WTC11 (cell line): ENCODE measurements at places on chromosomes 13 and 19.
A peak's percentile ranks its signal among the peaks of the same experiment; 100 is the strongest.

DNA sequence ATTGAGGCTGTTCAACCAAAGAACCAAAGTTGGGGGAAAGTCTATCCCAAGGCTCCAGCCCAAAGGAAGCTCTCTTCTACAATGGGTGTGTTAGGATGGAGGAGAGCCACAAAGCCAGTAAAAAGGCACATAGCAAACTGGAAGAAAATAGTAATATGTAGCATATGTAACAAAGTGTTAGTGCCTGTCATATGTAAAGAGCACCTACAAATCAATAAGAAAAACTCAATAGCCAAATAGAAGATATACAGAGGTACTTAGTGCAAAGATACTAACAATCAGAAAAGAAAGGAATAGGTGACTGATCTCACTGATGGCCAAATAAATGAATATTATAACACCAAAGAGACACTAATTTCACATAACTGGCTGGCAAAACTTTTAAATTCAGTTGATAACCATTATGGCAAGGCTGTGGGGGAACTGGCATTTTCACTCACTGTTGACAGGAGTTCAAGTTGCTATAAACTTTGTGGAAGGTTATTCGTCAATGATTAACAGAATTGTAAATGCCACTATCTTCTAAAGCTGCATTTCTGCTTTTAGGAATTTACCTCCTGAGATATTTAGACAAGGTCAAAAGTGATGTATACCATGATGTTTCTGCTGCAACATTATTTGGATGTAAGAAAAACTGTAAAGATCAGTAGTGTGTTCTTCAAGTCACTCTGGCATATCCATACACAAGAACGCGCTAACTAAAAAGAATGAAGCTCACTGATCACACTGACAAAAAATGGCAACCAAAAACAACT, 110.8 kb downstream of the GNG7 start:
- DNase-seq, result no peak

- peak; percentile 40 for DNase-seq
These were observed 17.7 kb downstream of the CCDC97 start for GRCh38 chr19:41327576-41328156.

GRCh38 chr13:94479616-94480015, at the start of gene DCT:
Gene DCT, minus strand, starts transcription at chr13:94479682. Its CDS starts 427 bp downstream, at chr13:94479255.
- no peak for DNase-seq

GRCh38 chr19:10686661-10687517, 14.3 kb upstream of the QTRT1 start:
- no peak for DNase-seq

DNA sequence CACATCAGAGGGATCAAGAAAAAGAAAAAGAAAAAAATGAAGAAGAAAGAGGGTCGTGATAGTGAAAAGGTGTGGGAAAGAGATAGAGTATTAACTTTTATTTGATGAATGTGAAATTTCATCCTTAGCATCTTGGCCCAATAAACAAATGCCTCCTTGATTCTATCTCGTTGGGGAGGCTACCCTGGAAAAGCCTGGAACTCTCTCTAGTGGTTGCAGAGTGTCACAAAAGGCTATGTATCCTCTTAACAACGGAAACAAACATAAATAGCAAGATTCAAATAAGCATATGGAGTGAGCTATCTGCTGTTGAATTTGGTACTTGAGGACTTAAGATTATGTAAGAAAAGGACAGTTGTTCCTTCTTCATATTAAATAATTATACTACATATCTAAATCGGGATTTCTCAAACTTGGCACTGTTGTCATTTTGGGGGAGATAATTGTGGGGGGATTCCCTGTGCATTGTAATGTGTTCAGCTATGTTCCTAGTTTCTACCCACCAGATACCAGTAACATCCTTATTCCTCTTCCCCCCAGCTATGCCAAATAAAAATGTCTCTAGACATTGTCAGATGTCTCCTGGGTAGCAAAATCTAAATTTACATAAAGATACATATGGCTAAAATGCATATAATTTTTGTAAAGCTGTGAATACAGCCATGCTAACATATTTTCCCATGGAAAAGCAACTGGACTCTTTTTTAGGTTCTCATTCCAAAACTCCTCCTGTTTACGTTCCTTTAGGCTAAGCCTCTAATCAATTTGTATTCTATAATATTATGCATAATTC, 557.2 kb downstream of the DCT start:
- no peak for DNase-seq

- no peak for DNase-seq
These were observed 222.1 kb upstream of the OBI1 start for GRCh38 chr13:78881054-78881453.

DNA sequence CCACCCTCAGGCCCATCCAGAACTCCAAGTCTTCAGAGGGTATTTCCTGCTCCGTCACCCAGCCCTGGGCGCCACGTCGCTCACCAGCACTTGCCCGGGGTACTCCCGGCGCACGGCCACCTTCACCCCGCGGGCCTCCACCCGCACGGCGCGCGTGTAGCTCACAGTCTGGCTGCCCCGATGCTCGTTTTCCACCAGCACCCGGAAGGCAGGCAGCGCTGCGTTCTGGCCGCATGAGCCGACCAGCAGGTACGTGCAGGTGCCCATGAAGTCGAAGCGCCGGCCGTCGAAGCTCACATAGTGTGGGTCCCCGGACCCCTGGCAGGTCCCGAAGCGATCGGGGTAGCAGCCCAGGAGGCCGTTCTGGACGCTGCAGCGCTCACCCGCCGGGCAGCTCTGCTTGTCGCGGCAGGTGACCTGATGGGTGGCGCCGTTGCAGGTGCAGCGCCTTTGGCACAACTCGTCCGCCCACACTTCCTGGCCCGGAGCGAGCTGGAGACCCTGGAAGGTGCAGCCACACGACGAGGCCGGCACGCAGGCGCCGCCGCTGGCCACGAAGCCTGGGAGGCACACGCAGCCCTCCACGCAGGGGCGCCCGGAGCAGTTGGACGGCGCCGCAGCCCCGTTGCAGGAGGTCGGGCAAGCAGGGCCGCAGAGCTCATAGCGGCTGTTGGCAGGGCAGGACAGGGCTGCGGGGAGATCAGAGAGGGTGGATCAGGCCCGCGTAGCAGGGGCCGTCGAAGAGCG, 19.2 kb downstream of the FCGBP start:
- DNase-seq, result no peak

DNA sequence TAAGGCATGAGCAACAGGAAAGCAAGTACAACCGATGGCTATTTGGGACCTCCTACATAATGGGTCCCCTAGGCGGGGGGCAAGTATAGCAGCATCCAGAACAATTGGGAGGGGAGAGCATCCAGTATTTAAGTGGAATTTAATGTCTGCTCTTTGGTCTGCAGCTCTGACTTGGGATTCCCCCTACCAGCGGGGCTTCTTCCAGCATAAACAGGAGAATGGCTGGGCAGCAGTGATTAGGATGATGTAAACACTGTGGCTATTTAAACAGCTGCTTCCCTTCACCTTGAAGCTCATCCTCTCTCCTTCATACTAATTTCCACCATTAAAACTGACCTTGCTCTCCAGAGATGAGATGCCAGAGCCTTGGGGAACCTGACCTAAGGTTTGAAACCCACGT, 73.9 kb upstream of the OXGR1 start:
- DNase-seq, result no peak

DNA sequence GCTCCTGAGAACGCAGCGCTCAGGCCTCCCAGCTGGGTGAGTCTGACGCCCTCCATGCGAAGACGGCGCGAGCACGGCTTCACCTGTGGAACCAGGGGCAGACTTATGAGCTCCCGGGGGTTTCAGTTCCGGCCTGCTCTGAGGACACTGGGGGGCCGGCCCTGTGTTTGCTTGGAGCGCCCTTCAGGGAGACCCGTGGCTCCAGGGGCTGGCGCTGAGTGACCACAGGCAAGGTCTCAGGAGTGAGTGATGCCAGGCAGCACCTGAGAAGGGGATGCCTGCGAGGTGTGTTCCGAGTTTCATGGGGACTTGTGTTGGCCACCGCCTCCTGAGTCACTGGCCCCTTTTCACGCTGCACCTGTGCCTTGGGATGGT, 4.5 kb downstream of the MCF2L start:
- DNase-seq, result no peak

GRCh38 chr19:49475995-49476880, 2.2 kb downstream of the FLT3LG start:
- DNase-seq, result peak; percentile 96

DNA sequence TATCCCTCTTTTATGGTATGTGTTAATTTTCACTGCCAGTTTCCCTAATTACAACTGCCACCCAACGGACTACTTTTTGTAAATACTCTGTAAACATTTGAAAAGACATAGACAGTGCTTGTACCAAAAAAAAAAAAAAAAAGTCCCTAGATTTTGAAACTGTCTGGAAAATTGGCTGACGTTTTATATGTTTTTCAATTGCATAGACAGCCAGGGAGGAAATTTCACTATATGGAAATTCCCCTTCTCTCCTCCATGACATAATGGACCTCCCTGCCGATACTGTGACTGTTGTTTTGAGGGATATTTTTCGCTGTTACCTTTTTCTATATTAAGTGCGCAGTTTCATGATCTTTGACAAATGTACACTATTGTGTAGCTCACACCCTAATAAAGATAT, 43.4 kb downstream of the C13orf42 start:
- no peak for DNase-seq

GRCh38 chr13:43077046-43077445, 53.7 kb downstream of the DNAJC15 start:
- DNase-seq, result no peak

- DNase-seq, result no peak
These were observed 19.6 kb downstream of the KLF12 start for GRCh38 chr13:74114641-74115040.

GRCh38 chr13:67155898-67156722, 74.0 kb downstream of the PCDH9 start:
- no peak for DNase-seq

DNA sequence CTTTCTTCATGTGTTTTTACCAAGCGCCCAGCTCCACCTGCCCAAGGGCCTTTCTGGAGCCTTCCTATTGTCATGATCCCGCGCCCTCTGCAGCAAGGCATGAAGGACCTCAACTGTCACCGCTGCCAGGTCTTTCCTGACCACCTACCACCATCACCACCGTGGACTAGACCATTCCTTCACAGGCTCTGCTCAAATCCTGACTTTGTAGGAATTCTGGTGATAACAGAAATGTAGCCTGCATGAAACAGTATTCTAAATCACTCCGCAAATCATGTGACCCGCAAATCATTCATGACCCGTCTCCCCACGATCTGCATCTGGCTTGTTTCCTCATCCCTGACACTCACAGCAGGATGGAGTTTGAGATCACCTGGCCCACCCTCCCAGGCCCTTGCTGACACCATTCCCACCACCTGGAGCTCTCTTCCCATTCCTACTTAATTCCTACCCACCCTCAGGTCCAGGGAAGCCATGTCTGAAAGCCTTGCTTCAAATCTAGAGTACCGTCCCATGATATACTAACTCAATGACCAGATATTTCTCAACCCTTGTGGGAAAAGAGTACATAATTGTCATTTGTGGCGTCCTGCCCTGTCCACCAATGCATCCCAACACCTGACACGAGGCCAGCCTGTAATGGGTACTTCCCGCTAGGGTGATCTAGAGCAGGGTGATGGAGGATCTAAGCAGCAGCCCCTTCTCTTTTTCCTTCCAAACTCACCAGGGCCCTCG, 1.3 kb downstream of the UBE2S start:
- no peak for DNase-seq

DNA sequence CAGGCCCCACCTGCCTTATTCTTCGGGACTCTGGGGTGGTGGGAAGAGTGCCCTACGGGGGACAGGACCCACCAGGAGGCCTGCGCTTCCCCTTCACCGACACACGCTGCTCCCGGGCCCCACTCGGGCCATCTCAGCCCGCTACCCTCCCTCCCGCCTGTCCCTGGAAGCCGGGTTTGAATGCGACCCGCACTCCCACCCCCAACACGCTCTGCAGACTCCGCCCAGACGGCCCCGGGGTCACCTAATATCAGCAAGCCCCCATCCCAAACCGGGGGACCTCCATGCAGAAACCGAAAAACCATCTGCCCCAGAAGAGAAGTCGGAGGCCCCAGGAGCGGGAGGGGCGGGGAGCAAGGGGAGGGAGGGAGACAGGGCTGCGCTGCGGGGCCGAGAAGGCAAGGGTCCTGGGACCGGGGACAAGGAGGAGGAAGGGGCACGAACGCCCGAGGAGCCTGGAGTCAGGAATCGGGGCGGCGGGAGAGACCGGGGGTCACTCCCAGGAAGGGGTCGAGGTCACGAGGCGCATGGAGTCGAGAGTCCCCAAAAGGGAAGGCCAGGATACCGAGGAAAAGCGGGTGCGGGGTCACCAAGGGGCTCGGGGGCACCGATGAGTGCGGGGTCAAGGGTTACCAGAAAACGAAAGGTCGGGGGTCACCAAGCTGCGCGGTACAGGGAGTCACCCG, 766 bp downstream of the SBNO2 start:
- DNase-seq, result peak; percentile 42

DNA sequence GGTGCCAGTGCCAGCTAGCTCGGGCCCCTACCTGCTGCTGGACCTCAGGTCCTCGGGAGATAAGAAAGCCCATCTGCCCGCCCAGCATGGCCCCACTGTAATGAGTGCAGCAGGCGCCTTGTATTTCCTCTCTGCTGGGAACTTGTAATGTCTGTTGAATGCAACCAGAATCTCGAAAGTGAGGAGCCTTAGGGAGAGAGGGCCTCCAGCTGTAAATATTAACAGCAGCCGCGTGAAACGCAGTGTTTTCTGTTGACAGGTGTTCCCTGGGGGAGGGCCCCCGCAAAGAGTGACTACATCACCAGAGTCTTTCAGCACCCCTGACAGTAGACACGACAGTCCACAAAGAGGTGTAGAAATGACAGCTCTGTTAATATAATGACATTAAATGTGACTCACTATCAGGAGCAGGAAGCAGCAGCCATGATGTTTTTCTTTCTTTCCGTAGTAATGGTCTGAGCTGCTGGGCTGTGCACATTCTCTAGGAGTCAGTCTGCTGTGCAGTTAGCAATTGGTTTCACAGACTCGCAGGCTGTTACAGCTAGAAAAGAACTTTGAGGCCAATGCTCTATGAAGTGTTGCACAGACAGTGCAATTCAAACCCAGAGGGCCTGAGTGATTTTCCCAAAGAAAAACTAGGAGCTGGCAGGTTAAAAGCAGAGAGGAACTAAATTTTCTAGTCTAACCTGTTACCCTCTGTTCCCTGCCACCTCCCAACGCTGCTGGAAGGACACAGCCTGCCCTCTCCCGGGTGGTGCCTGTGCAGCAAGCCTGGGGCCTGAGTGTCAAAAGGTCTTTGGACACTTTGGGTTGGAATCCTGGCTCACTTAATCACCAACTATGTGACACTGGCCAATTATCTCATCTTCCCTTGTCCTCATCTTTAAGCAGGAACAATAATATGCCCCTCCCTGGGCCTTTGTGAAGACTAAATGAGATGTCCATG, 58.6 kb upstream of the WASF3 start:
- DNase-seq, result no peak

GRCh38 chr13:82506805-82507414, 1375.4 kb downstream of the SLITRK1 start:
- DNase-seq, result no peak

GRCh38 chr13:101838323-101838722, 385.8 kb downstream of the ITGBL1 start:
- DNase-seq, result no peak

DNA sequence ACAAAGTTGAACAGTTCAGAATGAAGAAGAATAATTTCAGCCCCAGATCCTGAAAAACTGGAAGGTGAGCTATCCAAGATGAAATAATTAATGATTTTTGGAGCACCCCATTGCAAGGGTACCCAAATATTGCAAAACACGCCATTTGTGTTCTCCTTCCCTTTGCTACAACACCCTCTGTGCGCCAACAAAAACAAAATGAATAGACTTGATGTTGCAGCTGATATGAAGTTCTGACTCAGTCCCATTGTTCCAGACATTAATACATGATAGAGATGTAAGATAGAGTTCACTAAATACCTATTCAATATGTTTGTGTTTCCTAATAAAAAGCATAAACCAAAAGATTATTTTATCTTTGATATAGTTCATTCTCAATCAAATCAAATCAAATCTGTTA, 287.5 kb upstream of the SOX21 start:
- DNase-seq, result no peak

- DNase-seq, result peak; percentile 87
These were observed 5.6 kb downstream of the INAFM1 start for GRCh38 chr19:47280183-47280797.
